Urothelium cell line (cell line): ENCODE measurements at places on chromosomes 16 and 17.

- DNase-seq, result no peak
Measured at GRCh38 chr17:69134112-69134511, 7.6 kb downstream of the ABCA6 start.

GRCh38 chr16:5036228-5037156 is 2.8 kb upstream of the NAGPA start:
- DNase-seq, result no peak

DNA sequence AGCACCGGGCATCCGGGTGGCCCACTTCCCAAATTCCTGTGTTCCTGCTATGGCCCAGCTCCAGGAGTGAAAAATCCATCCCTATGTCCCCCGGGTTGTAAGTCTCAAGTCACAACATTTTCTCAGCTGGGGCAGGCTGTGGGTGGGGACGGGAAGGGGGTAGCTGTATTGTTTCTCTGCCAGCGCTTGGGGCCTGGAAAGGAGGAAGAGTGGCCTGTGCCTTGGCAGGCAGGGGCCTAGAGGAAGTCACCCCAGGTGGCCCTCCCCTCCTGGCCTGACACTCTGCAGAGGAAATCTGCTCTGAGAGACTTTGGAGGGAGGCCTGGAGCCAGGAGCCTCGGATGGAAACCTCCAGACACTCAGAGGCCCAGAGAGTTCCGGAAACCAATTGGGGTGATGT is 10.6 kb upstream of the SCN4A start:
- no peak for DNase-seq

GRCh38 chr17:36933512-36934143 is 3.6 kb upstream of the LHX1 start:
- no peak for DNase-seq

- no peak for DNase-seq
Measured at GRCh38 chr17:83199500-83200201, 120.2 kb downstream of the METRNL start.

GRCh38 chr16:61926766-61927165 is 109.5 kb downstream of the CDH8 start:
- no peak for DNase-seq

- peak; percentile 15 for DNase-seq
Measured at GRCh38 chr17:17782523-17783115, 54.2 kb downstream of the SREBF1 start.

DNA sequence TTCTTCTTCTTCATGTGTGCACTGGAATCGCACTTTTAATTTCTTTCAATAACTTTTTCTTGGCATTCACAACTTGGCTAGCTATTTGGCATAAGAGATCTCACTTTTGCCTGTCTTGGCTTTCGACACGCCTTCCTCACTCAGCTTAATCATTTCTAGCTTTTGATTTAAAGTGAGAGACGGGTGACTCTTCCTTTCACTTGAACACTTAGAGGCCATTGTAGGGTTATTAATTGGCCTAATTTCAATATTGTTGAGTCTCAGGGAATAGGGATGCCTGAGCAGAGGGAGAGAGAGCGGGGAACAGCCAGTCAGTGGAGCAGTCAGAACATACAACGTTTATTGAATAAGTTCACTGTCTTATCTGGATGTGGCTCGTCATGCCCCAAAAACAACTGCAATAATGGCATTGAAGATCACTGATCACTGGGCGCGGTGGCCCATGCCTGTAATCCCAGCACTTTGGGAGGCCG is 200.3 kb downstream of the SEC14L1 start:
- no peak for DNase-seq

DNA sequence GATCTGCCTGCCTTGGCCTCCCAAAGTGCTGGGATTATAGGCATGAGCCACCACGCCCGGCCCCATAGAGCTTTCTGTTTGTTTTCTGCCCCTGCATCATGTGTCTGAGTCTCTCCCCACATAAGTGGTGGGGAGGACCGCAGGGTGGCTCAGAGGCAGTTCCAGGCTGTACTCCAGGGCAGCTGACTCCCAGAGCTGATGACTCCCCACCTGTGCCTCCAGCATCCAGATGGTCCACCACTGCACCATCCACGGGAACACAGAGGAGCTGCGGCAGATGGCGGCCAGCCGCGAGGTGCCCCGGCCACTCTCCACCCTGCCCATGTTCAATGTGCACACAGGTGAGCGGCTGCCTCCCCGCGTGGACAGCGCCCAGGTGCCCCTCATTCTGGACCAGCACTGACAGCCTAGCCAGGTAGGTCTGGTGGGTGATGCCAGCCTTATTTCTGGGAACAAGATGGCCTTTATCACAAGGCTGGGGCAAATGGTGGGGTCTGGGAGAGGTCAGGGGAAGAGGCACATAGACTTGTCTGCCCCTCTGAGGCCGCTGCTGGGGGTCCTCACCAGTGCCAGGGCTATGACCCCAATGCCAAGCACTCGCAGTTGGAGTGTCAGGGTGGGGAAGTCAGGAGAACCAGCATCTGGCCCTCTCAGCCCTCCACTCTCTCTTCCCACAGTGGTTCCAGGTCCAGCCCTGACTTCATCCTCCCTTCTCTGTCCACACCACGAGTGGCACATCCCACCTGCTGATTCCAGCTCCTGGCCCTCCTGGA is 9.4 kb downstream of the SGCA start:
- no peak for DNase-seq

GRCh38 chr16:87156195-87156594 is 161.0 kb downstream of the C16orf95 start:
- no peak for DNase-seq

- DNase-seq, result no peak
Measured at GRCh38 chr17:4974115-4974670, 6.6 kb upstream of the SPAG7 start.

DNA sequence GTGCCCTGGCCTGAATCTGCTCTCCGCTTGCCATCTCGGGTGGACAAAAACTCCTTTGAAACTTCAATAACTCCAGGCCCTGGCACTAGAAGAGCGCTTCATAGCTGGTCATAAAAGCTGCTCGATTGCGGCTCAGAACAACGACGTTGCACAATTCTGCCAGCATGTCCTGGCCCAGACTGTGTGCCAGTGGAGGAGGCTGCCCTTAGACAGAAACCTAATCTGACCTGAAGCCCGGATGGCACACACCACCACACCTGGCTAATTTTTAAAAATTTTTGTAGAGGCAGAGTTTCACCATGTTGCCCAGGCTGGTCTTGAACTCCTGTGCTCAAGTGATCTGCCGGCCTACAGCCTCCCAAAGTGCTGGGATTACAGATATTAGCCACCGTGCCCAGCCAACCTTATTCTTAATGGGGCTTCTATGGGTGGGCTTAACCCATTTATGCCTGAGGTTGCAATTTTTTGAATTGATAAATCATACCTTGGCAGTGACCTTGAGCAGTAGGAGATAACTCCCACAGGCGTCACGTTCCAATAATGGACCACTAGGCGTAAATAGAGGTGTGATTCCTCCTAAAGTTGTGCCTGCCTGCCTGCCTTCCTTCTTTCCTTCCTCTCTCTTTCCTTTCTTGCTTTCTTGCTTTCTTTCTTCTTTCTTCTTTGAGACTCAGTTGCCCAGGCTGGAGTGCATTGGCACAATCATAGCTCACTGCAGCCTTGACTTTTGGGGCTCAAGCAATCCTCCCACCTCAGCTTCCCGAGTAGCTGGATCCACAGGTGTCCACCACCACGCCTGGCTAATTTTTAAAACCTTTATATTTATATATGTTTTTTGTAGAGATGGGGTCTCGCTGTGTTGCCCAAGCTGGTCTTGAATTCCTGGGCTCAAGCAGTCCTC is 1.1 kb upstream of the PPL start:
- no peak for DNase-seq

DNA sequence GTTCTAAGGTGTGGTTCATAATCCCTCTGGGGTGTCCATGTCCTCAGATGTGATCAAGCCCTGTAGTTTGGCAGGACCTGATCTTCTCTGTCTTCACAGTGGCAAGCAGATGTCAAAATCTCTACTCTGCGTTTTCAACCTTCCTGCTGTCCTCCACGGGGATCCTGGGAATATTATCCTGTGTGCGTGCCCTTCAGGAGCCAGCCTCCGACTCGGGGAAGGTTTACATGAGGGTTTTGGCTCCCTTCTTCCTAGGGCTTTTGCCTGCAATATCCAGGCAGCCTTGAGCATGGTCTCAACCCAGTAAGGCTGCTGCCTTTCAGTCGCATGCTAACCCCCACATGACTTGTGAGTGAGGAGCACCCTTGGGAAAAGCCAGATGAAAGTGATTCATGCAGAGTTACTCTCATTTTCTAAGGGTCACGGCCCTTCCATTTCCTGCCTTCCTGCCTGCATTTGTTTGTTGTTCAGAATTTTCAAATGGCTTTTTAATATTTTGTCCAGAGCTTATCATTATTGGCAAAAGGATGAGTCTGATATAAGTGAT is 202.2 kb upstream of the CHMP6 start:
- DNase-seq, result peak; percentile 77

DNA sequence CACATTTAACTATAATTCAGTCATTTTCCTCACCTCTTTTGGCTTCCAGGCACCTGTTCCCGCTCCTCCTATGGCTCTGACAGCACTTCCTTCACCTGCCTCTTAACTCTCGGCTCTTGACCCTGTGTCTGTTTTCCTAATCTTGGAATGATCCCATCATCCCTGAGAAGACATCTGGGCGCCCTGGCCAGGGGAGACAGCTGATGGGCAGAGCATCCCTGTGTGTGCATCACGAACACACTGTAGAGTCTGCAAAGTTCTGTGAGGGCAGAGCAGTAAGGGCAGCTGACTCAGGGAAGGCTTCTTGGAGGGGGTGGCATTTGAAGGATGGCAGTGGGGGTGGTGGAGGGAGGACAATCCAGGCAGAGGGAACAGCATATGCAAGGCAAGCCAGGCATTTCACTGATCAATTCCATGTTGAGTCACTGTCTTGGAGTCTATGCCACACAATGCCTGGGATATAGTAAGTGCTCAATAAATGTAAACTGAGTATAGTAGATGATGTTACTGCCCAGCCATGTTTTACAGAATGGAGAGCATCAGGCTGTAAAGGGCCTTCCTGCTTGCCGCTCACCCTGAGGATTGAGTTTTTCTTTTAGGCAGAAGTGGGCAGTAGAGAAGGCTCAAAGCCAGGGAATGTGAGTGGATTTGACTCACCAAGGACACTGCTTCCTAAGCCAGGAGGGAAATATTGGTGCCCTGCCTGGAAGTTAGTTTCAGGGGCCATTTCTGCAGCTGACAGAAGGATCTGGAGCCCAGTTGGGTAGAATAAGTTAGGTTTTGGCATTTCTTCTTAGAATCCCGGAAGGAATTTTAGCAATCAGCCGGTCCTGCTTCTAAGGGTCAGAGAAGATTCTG is 5.8 kb upstream of the RAB11FIP4 start:
- DNase-seq, result no peak

DNA sequence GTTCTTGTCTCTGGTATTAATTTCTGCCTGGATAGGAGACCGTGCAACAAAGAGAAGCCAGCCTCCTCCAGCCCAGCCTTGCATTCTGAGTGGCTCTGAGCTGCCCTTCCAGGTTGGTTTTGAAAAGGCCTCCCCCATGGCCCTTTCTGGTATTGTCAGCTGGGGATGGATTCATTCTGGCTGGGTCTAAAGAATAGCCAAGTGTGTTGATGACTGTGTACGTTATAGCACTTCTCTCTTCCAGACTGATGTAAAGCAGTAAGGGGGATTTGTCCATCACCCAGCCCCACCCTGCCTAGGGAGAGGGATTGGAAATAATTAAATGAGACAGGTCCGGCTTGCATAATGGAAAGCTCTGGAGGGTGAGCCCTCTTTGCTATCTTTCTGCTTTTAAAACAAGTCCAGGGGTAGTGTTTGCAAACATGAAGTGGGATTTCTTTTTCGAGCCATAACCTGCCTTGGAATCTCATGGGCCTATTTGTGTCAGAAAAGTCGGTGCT is 146.4 kb downstream of the MSI2 start:
- DNase-seq, result no peak

DNA sequence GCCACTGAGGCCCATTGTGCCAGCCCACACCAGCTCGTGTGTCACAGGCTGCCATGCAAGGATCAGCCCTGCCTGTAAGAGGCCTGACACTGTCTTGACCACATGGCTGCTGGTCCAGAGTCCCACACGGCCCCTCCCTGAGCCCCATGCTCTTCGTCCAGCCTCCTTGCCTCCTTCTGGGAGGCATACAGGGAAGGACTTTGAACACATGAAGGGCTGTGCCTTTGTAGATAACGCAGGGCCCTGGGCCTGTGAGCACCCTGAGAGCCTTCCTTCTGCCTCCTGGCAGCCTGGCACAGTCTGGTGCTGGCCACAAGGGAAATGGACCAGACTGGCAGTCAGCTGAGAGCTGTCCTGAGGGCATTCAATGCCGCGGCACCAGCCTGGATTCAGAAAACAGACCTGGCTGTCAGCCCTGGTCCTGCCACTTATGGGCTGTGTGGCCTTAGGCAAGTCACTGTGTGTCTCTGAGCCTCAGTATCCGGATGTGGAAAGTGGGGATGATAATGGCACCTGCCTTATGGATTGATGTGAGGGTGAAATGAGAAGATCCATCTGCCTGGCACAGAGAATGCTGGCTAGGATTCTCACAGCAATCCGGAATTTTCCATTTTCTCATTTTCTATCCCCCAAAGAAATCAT is 19.2 kb upstream of the SPNS2 start:
- DNase-seq, result no peak

GRCh38 chr16:82523815-82524214 is 103.0 kb upstream of the CDH13 start:
- DNase-seq, result peak; percentile 16
